ENCODE measurements at places on chromosomes 2 and 18.

DNA sequence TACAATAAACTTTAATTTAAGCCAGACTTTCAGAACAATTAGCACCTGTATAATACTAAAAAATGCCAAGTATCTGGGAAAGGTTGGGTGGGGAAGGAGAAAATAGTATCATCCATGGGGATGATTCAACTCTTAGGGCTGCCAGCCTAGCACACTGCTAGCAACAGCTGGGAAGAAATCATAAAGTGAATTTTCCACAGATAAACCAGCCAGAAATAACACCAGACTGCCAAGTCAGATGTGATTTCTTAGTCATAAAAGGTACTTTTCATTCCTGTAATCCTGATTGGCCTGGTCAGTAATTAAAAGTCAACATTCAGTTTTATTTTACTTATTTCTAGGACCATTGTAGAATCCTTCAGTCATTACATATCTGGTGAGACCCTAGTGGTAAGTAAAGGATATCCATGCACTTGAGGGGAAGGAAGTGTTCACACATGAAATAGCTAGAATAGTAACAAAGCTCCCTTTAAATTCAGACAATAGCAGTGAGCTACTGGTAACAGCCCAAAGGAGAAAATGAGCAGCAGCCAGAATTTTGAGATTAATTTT, 59.4 kb downstream of the LIMS1 start:
- peak; percentile 81 for DNase-seq

DNA sequence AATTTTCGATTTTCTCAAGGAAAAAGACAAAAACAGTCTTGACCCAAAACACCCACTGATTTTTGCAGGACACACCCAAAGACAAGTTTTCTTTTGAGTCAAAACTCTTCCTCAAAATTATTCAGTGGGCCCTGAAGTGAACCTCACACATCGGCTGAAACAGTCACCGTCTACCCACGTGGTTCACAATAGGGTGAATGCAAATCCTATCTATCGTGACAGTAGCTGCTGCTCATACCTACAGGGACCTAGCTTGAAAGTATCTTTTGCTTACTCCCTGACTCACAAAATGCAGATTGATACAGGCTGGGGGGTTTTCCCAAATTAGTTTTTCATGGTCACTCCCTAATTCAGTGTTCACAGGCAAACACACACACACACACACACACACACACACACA, 10.7 kb upstream of the CD226 start:
- no peak for DNase-seq

DNA sequence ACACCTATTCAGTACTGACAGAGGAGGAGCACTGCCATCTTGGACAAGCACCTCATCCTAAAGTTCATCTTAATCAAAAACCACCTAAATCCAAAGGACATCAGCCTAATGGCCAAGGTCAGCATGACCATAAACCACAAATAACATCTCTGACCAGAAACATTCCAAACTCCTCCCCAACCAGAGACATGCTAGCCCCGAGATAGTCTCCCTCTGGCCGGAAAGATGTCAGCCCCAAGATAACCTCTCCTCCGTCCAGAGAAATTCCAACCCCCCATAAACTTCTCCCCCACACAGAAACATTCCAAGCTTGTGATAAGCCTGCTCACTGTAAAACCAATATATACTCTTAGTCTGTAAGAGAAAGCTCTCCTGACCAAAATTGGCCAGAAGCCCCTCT, 260.6 kb downstream of the CLIP4 start:
- no peak for DNase-seq

GRCh38 chr2:153213022-153213421, 265.5 kb downstream of the RPRM start:
- no peak for DNase-seq

GRCh38 chr2:148876202-148876594, 1.2 kb downstream of the KIF5C start:
- no peak for DNase-seq

- DNase-seq = no peak
Observed at GRCh38 chr18:22186484-22186971, 17.1 kb downstream of the GATA6 start.

- DNase-seq = no peak
Observed at GRCh38 chr2:174786066-174786725, 21.9 kb upstream of the CHRNA1 start.

DNA sequence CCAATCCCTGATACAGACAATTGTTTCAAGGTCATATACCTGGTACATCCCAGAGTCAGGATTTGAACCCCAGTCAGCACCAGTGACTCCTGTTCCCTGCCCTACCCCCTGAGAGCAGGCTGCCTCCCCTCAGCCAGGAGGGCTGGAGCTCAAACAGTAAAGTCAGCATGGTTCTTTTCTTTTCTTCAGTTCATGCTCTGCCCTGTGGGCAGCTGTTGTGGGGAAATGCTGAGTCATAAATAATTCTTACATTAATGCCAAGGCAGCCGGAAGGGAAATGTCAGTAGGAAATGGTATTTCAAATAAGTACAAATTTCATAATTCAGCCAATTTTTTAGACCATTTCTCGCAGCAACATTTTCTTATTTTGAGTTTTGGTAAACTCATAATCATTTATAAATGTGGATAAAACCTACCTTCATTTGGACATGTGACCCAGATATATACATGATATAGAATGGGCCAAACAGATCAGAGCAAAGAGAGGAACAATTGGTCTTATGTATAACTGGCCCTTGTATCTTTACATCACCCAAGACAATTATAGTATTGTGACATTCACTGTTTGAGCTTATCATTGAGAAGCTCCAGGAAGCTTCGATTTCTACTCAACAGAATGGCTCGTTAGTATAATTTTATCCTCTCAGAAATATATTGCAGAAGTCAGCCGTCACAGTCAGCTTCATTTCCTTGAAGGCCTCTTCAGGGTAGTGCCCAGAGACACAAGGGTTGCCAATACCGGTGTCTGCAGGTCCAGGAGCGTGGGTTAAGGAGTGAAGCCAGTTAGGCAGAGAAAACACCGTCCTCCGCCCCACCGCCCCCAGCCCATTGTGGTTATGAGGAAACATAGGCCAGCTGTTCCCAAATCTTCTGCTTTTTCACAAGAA, 28.0 kb upstream of the SCYGR1 start:
- no peak for DNase-seq

GRCh38 chr2:232203166-232203891, 175.2 kb upstream of the ALPP start:
- DNase-seq = no peak

DNA sequence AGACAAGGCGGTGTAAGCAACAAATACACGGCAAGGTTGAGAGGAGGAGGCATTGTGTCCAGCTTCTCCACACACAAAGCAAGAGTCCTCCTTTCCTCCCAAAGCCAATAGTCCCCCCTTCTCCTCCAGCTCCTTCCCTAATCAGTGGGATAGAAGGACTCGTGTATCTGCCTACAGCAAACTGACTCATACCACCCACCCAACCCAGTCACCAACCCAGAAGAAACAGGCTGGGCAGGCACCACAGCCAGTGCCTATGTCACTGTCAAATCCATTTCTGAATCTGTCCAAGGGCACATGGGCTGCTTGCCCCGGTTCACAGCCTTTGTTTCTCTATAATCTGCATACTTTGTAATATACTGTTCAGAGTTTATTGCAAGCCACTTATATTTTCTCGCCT, 19.2 kb upstream of the NMS start:
- DNase-seq = no peak

DNA sequence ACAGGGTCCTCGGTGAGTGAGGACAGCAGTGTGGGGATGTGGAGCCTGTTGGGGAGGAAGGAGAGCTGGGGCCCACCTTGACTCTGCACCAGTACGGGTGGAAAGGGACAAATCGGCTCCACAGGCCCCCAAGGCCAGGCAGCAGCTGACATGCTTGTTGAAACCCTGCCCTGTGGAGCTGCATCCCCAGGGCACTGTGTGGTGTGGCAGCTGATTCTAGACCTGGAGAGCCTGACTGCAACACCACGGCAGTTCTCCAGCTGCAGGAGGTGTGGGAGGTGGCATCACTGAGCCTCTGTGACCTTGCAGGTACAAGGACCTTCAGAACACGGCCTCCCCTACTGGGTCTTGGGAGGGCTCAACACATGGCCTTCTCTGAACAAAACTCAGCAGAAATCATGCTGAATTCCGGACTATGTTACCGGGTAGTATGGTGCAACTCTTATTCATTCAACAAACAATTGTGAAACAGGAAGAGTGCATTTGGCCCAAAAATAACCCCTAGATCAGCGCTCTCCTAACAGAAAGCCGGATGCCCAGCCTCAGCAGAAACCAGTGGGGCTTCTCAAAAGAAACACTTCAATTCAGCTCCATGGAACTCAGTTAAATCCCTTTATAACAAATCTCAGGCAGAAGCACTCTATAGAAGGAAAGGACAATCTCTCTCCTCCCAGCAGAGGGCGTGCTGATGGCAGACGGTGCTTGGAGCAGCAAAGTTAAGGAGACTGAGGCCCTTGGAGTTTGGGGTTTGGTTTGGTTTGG, 104.4 kb upstream of the SALL3 start:
- DNase-seq = no peak

DNA sequence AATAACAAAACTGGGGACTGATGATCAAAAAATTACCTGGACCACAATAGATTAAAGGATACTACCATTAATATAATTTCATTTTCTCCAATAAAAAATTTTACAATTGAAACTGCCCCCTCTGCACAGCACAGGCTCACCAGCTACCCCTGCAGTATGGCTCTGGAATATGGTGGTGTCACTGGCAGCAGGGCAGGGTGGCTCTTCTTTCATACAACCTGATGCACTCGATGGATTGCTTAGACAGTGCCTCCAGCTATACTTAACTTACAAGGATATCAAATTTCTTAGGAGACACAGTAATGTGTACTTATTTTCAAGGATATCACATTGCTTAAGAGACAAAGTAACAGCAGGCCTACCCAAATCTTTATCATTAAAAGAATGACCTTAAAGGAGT, 124.0 kb downstream of the PRELID3A start:
- no peak for DNase-seq

GRCh38 chr2:231612109-231612455, 19.4 kb downstream of the TEX44 start:
- DNase-seq = no peak

GRCh38 chr2:215301994-215302393, 9.9 kb upstream of the ATIC start:
- no peak for DNase-seq

GRCh38 chr18:10090668-10091067, 176.9 kb downstream of the VAPA start:
- DNase-seq = no peak

GRCh38 chr2:48529676-48530032, 300 bp upstream of the STON1 start:
- DNase-seq = no peak

GRCh38 chr2:20524412-20525040, 77.7 kb downstream of the RHOB start:
- DNase-seq = no peak

DNA sequence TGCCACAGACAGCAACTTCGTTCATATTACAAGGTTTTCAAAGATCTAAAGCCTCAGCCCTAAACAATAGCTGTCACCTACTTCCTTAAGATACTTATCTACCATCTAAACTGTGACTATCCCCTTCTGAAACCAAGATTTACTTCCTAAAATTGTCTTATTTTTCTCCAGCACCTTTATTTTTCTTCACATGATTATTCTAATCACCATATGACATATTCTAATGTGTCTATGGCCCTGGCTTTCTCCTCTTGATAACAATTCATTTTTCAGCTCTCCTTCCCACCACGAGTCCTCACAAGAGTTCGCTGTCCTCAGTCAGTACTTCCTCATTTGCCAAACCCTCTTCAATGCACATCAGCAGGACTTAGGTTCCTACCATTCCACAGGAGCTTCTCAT, 53.9 kb downstream of the RTTN start:
- no peak for DNase-seq

- DNase-seq = no peak
Observed at GRCh38 chr18:49761771-49762170, 51.6 kb downstream of the ACAA2 start.

- no peak for DNase-seq
Observed at GRCh38 chr2:168328421-168328820, 81.0 kb upstream of the STK39 start.

GRCh38 chr2:136310005-136310495, 192.1 kb upstream of the CXCR4 start:
- DNase-seq = no peak

DNA sequence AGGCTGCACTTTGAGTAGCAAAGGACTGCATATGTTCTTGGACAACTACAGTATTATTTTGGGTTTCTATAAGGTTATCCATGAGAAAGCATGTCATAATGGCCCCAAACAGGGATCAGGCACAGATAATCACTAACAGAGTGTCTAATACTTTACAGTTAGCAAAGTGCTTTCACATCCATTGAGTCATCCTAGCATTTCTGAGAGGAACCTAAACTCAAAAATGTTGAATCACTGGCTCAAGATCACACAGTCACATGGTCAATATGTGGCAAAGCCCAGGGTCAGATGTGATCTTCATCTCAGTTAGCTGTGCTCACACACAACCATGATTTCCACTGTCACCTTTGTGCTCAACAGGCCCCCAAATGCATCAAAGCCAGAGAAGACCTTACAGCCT, 156.1 kb upstream of the VRK2 start:
- peak; percentile 38 for DNase-seq

- no peak for DNase-seq
Observed at GRCh38 chr2:6408057-6408456, 457.6 kb downstream of the CMPK2 start.

DNA sequence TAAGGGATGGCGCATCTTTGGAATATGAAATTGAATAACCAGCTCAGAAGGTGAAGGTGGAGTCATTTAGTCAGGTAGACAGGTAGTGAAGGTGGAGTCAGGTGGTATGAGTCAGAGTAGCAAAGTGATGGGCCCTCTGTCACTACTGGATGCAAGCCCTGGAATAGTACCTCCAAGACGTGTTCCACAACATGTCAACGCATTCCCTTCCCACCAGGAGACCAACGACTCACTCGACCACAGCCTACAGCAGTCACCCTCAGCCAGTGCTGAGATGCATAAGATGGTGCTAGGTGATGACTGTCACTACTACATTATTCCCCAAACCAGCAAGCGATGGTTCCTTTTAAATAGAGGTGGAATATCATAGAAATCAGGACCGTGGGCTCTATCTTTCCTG, 6.8 kb downstream of the CPLX4 start:
- DNase-seq = no peak

All from AG04449 (cell line).